Activated CD4-positive, alpha-beta T cell treated with anti-CD3 and anti-CD28 coated beads, Interleukin-2, amount 50 U/mL, for 24 hours (primary cell): ENCODE measurements at places on chromosomes 16 and 17.

DNA sequence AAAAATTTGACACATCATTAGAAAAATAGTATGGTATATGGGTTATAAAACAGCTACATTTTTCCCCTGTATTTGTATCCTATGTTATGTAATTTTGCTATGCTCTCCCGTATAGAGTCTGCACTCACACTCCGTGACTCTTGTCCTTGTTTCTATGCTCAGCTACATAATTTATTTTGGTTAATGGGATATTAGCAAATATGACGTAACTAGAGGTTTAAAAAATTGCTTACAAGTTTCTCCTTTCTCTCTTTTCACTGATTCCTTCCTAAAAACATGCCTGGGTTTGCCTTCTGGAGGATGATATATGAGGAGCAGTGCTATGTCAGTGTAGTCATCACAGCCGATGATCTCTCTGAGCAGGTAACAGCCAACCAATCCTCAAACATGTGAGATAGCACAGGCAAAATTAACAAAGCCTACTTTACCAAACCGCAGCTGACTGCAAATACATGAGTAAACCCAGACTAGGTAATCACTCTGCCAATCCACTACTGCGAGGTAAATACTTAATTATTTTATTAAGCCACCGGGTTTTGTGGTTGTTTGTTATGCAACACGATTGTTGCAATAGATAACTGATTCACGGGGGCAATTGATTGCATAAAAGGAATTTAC, 126.9 kb downstream of the KIF2B start:
- no peak for DNase-seq

DNA sequence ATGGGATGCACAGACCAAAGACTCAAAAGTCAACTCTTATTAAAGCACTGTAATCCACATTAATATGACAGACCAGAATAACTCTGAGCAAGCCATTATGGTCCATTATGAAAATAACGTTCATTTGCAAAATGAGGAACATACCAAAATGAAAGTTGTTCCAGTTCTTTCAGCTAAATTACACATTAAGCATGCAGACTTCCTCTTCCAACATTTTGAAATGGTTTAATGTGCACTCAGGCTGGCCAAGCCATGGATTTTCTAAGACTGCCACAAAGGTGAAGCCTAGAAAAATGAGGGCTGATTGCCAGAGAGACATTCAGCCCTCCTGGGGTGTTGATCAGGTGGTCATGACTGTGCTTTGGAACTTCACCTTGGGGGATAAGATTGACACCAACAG, 56.7 kb upstream of the NOG start:
- no peak for DNase-seq

- no peak for DNase-seq
These were observed 7.1 kb upstream of the PIEZO1 start for GRCh38 chr16:88792078-88792550.

DNA sequence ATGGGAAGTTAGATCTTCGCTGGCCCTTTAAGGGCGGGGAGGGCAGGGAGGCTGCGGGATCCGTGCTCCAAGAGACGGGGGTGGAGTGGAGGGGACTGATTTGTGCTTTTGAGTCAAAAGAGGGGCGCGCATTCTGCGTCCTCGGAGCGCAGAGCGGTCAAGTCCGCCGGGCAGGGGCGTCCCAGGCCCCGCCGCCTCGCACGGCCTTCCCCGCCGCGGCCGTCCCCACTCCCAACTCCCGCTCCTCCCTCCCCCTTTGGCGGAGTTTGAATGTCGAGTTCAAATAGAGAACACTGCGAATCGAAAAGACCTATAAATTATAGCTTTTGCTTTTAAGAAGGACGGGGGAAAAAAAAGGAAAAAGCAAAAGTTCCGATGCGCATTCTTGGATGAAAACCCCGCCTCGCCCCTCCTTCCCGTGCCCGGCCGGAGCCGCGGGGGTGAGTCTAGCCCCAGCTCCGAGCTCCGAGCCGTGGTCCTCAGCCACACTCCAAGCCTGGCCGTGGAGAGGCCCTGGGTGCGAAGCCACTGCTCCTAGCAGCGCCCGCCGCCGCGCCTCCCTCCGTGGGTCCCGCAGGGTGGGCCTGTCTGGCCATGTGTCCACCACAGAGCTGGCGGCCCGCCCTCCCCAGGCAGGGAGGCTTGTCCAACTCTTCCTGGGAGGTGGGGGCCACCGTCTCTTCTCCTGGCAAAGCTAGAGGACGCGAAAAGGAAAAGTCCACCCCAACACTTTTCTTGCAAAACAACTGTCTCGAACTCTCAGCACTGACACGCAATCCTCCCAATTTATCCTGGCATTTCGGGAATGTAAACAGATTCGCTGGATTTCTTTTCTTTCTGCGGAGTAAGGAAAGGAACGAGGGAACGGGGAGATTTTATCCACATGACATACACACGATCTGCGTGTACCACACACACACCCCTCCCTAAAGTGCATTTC, 3.6 kb downstream of the CBX8 start:
- no peak for DNase-seq

GRCh38 chr16:73605309-73605708, 557.4 kb upstream of the ZFHX3 start:
- no peak for DNase-seq

DNA sequence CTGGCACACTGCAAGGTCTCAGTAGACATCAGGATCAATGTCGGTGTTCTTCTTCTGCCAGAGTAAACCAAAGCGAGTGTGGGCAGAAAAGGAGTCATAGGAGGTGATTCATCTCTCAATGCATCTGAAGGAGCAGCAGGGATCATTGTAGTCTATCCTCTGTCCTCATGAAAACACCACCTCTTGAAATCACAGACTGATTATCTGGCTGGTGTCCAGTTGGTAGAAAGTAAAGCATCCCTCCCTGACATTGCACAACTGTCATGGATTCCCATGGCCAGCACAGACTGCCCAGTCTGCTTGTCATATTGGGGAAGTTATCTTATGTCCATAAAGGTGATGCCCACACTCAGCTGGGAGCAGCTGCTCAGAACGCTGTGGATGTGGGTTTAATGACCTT, 74.1 kb downstream of the ABCC12 start:
- DNase-seq = no peak

GRCh38 chr16:80041410-80041809, 440.9 kb upstream of the MAF start:
- no peak for DNase-seq

GRCh38 chr16:389352-389751, 7.6 kb upstream of the PGAP6 start:
- no peak for DNase-seq

DNA sequence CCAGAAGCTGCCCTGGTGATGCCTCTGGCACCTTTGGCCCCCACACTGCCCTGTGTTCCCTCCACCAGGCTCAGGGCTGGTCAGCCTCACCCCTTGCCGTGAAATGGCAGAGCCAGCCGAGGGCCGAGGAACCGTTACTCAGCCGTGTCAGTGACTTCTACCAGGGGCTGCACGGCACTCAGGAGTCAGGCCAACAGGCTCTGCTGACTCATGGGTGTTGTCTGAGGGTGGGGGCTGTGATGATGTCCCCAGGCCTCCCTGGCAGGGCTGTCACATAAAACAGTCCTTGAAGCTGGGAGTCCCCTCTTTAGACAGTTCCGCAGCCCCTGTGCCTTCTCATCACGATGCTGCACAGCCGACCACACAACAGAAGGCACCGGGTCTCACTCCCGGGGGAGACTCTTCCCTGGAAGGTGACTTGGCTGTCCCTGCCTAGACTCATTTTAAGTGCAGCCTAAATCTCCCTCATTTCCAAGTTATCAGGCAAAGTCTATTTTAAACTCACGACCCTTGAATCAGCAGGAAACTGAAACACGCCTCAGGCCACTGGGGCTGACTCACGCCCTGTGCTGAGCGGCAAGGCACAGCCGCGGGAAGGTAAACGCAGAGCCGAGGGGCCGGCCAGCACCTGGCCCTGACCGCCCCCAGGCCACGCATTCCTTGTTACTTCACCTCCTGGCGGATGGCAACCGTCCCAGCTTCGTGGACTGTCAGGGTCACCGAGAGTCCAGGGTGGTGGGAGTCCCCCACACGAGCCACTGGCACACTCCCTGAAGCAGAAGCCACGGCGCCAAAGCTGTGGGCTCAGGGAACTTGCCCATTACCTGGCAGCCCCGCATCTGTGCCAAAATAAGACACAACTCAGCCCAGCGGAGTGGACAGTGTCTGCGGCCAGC, 102.6 kb downstream of the ZNF778 start:
- no peak for DNase-seq

DNA sequence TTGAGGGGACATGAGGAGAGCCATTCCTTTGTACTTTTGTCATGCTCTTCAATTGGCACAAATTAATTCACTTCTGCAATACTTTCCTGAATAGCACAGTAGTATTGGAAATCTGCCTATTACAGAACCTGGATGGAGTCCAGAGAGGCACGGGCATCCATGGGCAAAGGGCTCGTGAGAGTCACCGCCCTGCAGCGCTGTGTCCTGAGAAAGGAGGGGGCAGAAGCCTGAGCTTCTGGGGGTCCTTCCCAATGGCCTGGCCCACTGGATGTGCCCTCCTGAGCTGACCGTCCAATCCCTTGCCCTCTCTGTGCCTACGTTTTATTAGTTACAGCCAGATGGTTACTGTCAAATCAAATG, 3.5 kb downstream of the G6PC1 start:
- DNase-seq = no peak

DNA sequence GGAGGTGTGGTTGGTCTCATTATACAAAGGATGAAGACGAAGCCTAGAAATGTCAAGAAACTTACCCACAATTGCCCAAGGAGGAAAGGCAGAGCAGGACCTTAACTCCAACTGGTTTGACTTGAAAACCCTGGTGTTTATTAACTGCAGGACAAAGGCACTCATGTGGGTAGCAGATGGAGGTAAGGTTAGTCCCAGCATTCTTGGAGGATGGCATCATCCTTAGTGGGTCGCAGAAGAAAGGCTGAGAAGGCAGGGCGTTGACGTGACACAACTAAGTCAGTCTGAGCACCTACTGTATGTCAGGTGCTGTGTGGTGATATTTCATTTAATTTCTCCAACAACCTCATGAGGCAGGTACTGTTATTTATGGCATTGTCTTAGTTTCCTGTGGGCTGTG, 101.3 kb downstream of the HAPSTR1 start:
- no peak for DNase-seq

GRCh38 chr17:38746004-38746848, 1.9 kb downstream of the PCGF2 start:
- DNase-seq = no peak

DNA sequence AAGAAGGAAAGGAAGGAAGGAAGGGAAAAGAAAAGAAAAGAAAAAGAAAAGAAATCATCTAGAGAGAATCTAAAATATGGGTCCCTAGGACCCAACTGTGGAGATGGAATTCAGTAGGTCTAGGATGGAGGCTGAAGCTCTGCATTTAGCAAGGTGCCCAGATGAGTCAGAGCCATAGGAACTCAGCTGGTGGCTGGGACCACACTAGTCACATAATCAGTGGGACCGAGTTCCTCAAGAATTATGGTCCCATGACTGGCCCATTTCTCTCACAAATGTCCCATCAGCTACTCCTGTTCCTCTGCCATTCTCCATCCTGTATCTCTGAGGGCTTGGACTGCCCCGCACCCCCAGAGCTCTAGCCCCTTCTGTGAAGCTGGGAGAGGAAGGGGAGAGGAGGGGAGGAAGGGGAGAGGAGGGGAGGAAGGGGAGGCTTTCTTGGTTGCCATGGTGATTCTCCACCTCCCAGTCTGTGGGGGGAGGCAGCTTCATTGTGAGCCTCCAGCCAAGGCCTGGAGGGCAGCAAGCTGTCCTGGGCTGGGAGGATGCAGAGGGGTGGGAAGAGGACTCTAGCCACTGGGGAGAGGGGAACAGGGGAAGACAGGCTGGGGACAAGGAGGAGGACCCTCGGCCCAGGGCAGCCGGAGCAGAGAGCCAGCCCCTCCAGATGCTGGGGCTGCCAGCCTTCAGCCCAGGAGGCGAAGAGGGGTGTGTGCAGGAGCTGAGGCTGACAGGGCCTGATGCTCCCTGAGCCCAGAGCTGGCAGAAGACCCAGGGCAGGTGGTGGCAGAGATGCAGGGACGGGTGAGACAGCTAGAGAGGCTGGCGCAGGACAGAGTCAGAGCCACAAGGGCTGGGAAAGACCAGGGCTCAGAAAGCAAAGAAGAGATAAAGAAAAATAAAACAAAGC, 37.8 kb upstream of the LHX1 start:
- no peak for DNase-seq

DNA sequence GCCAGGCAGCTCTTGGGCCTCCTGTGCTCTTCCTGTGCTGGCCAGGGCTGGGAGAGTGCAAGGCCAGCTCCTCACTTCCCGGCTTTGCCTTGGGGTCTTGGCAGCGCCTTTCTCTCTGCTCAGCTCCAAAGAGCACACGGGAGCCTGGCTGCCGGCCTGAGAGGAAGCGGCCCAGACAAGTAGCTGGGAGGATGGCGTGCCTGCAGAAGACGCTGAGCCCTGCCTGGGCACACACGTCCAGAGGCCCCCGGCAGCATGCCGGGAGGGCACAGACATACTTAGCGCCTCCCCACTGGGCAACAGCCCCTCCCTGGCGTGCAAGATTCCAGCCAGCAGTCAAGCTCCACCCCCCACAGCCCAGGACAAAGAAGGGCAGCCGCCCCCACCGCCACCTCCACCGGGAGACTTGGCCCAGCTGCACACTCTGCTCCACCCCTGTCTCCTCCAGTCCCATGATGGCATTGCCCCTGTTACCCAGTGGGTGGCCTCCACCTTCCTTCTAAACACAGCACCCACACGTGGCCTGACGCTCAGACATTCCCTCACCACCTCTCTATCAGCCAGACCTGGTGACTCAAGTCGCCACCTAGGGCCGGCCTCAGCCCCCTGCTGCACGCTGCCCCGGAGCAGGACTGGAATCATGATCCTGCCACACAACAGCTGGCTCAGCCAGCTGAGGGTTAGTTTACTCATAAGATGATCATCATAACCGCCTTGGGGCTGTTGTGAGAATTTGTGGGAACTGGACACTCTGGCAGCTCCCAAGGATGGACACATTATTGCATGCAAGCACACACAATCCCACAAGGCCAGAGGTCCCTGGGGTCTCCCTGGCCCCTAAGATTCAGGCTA, 12.4 kb downstream of the SGCA start:
- DNase-seq = no peak

GRCh38 chr16:88007321-88007731, 56.1 kb downstream of the BANP start:
- DNase-seq = no peak

- no peak for DNase-seq
These were observed 9.3 kb downstream of the C16orf78 start for GRCh38 chr16:49382916-49383315.

GRCh38 chr16:17408955-17409441, 61.8 kb downstream of the XYLT1 start:
- DNase-seq = no peak

DNA sequence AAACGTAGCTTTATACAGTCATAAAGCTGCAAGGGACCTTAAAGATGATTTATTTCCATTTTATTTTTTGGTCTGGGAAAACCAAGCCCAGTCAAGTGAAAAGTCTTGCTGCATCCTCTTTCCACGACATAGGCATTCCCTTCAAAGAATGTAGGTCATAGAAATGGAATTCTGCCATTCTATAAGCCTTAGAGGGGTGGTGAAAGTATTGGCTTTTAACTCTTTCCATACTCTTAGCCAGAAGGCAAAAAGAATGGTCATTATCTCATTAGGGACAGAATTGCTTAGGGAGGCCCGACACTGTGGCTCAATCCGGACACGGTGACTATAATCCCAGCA, 7.9 kb upstream of the MSL1 start:
- no peak for DNase-seq

GRCh38 chr16:10859658-10860057, 17.3 kb upstream of the CIITA start:
- no peak for DNase-seq

- no peak for DNase-seq
These were observed 13.5 kb downstream of the NMRAL1 start for GRCh38 chr16:4460936-4461249.
